ENCODE measurements at places on chromosomes 5 and 9. TPM values are rescaled to one million over a fixed set of nuclear protein-coding genes. Genes with fewer than 3 reads are reported as not detected.

ESM1 gene
- 18.3 TPM for total RNA-seq

PCDHGC5 gene
- 1.1 TPM for total RNA-seq

SH3TC2 gene
- total RNA-seq, result 39.3 TPM

RPL37 gene
- 4,476 TPM for total RNA-seq

SKIC3 gene
- 70.5 TPM for total RNA-seq

KCNIP1 gene
- not detected for total RNA-seq

OR13C4 gene
- not detected for total RNA-seq

ARSI gene
- 0.26 TPM for total RNA-seq

LRRC70 gene
- total RNA-seq, result 0.11 TPM

GLRA1 gene
- total RNA-seq, result not detected

GAPT gene
- total RNA-seq, result not detected

TIMD4 gene
- total RNA-seq, result not detected

MPDZ gene
- total RNA-seq, result 27.2 TPM

KLF4 gene
- total RNA-seq, result 46.7 TPM

DMRT3 gene
- not detected for total RNA-seq

NPR3 gene
- 0.40 TPM for total RNA-seq

ANGPTL2 gene
- 10.1 TPM for total RNA-seq

CAMK4 gene
- total RNA-seq, result 67.3 TPM

TTC23L gene
- not detected for total RNA-seq

DMAC1 gene
- total RNA-seq, result 31.4 TPM

OR1J2 gene
- not detected for total RNA-seq

TCERG1 gene
- 79.2 TPM for total RNA-seq

KIF12 gene
- 1.5 TPM for total RNA-seq

SLC4A9 gene
- not detected for total RNA-seq

TMEM232 gene
- 2.4 TPM for total RNA-seq

LRRC19 gene
- not detected for total RNA-seq

CORO2A gene
- 4.1 TPM for total RNA-seq

PTPN3 gene
- 5.5 TPM for total RNA-seq

DRD1 gene
- not detected for total RNA-seq

GARNL3 gene
- total RNA-seq, result 0.15 TPM

NUTM2G gene
- total RNA-seq, result not detected

OLFML2A gene
- 7.7 TPM for total RNA-seq

SPINK6 gene
- total RNA-seq, result not detected

GARIN3 gene
- not detected for total RNA-seq

SLC34A3 gene
- not detected for total RNA-seq

SPATA9 gene
- not detected for total RNA-seq

SIT1 gene
- not detected for total RNA-seq

DBH gene
- total RNA-seq, result not detected

ROPN1L gene
- 3.9 TPM for total RNA-seq

PCDHB15 gene
- 2.7 TPM for total RNA-seq

IL5 gene
- total RNA-seq, result not detected

RNF44 gene
- 19.6 TPM for total RNA-seq

FAM221B gene
- total RNA-seq, result not detected

TOPORS gene
- total RNA-seq, result 33.2 TPM

MAMDC2 gene
- total RNA-seq, result 0.05 TPM

ACOT12 gene
- not detected for total RNA-seq

TNPO1 gene
- total RNA-seq, result 181 TPM
